Activated T-helper 1 cell treated with anti-CD3 and anti-CD28 coated beads, Interleukin-12 subunit alpha, Interleukin-12 subunit beta, Interleukin-2, Interleukin-4 antibody, amounts not matched to agents 30 ng/mL and 10 ng/mL and 1 ng/mL, durations not matched to agents 14 hours and 24 hours and 36 hours (primary cell): ENCODE measurements at places on chromosomes 3 and 15. TPM values are rescaled to one million over a fixed set of nuclear protein-coding genes. Genes with fewer than 3 reads are reported as not detected.

The CYP1A2 gene
- total RNA-seq, result not detected in 2 replicates

The SEC22C gene
- 37.5 and 38.3 TPM in 2 replicates for total RNA-seq

The RPL39L gene
- 7.5 and 8.3 TPM in 2 replicates for total RNA-seq

The TMEM212 gene
- total RNA-seq, result not detected in 2 replicates

The POTEB2 gene
- total RNA-seq, result not detected in 2 replicates

The FETUB gene
- not detected in 2 replicates for total RNA-seq

The LSAMP gene
- not detected in 2 replicates for total RNA-seq

The SEMA6D gene
- not detected in 2 replicates for total RNA-seq

The CD86 gene
- 2.7 and 3.8 TPM in 2 replicates for total RNA-seq

The ZNF717 gene
- total RNA-seq, result 5.6 and 6.4 TPM in 2 replicates

The NEK10 gene
- total RNA-seq, result 0.54 and 0.57 TPM in 2 replicates

The CATSPER2 gene
- 8.1 and 8.9 TPM in 2 replicates for total RNA-seq

The CILP gene
- not detected in 2 replicates for total RNA-seq

The SMCO1 gene
- total RNA-seq, result not detected in 2 replicates

The DMXL2 gene
- 2.4 and 3.8 TPM in 2 replicates for total RNA-seq

The TMEM108 gene
- not detected in 2 replicates for total RNA-seq

The VGLL3 gene
- not detected in 2 replicates for total RNA-seq

The XIRP1 gene
- 2.4 and 3.0 TPM in 2 replicates for total RNA-seq

The TMEM207 gene
- not detected in 2 replicates for total RNA-seq

The RBMS3 gene
- 3.4 and 3.7 TPM in 2 replicates for total RNA-seq

The CKMT1A gene
- 0.15 and 0.16 TPM in 2 replicates for total RNA-seq

The ADIPOQ gene
- not detected in 2 replicates for total RNA-seq

The PLAAT1 gene
- total RNA-seq, result not detected in 2 replicates

The UMPS gene
- total RNA-seq, result 54.2 and 56.3 TPM in 2 replicates

The CRYGS gene
- 3.2 TPM in 2 replicates for total RNA-seq

The ADAMTS17 gene
- 0.83 and 1.3 TPM in 2 replicates for total RNA-seq

The HYKK gene
- 1.2 and 1.4 TPM in 2 replicates for total RNA-seq
